Aorta (tissue), 5 donors: ENCODE measurements at places on chromosomes 2 and 18. TPM values are rescaled to one million over a fixed set of nuclear protein-coding genes. Genes with fewer than 3 reads are reported as not detected.

TMEM127 gene
- total RNA-seq, result 53.8 TPM

SERPINB10 gene
- total RNA-seq, result not detected

ZNF892 gene
- total RNA-seq, result 8.3 TPM

COL3A1 gene
- 673 TPM for total RNA-seq

APOB gene
- total RNA-seq, result 4.7 TPM

BCL11A gene
- 2.0 TPM for total RNA-seq

FEV gene
- total RNA-seq, result not detected

SRD5A2 gene
- total RNA-seq, result not detected

GTF3C2 gene
- total RNA-seq, result 60.9 TPM

- no peaks in the 10 kb centered on the region for H3K27me3 ChIP-seq
- H3K27ac ChIP-seq, result no peak overlapping the region
- no peak overlapping the region for H3K4me3 ChIP-seq
- peaks cover 1% of the 10 kb centered on the region for H3K36me3 ChIP-seq
Observed at GRCh38 chr2:12432985-12433625, 283.6 kb upstream of the TRIB2 start.

DNA sequence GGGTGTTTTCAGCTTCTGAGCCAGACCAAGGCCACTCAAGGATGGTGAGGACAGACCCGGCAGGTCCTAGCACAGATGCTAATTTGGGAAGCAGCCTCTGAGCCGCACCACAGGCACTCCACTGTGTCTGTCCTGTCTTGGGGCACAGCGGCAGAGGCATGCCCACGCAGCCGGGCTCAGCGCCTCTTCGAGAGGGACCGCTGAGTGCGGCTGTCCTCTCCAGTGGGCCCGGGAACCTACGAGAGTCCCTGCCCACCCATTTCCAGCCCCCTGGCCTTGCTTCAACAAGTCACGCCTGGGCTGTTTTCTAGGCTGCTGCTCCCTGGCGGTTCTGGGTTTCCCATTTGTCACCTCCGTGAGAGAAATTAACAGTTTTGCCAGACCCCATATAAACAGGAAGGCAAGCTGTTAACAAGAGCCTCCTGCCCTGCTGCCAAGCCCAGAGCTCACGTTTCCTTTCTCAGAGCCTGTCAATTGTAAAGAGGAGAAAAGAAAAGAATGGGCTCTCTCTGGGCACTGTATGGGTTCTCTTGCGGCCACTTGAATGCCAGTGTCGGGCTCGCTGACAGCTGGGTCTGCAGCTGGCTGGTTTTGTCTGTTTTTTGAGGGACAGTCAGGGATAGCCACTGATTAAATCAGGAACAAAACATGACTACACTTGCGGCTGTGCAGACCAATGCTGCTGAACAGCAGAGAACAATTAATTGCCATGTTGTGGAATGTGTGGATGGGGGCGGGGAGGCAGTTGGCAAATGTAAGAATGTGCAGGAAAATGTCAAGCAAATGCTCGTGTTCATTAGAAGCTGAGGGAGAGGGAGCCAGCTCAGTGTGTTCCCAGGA is 30.6 kb downstream of the TMEM17 start:
- no peaks in the 10 kb centered on the region for H3K36me3 ChIP-seq
- no peak for DNase-seq
- no peak overlapping the region for H3K27ac ChIP-seq
- no peaks in the 10 kb centered on the region for H3K27me3 ChIP-seq
- H3K4me1 ChIP-seq, result peaks cover 2% of the 10 kb centered on the region

DNA sequence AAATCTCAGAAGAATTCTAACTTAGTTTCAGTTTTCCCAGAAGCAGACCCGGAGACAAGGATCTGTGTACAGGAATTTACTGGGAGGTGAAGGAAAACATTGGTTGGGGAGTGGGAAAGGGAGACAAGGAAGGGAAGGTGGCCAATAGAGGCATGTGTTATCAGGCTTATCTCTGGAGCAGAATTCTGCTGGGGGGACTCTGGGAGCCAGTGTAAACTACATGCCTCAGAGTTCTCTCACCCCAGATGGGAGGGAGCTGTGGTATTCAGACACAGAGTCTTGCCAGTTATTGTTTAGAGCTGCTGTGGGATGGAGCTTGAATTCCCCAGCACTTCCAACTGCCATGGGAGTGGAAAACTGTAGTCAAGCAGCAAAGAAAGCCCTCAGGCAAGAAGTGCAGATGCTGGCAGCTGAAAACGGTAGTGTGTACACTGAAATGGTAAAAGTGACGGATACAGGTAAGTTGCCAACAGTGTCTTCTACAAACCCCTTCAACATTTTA is 19.0 kb downstream of the DNPEP start:
- peaks cover 3% of the 10 kb centered on the region for H3K4me1 ChIP-seq
- DNase-seq, result no peak
- peak overlapping the region; percentile 56 for H3K27ac ChIP-seq
- H3K36me3 ChIP-seq, result no peaks in the 10 kb centered on the region
- H3K4me3 ChIP-seq, result peak overlapping the region; percentile 20

GRCh38 chr2:100606726-100607343 is 44.0 kb downstream of the PDCL3 start:
- no peak overlapping the region for H3K27ac ChIP-seq
- H3K4me3 ChIP-seq, result no peak overlapping the region
- H3K27me3 ChIP-seq, result no peaks in the 10 kb centered on the region
- no peaks in the 10 kb centered on the region for H3K4me1 ChIP-seq

- no peaks in the 10 kb centered on the region for H3K27me3 ChIP-seq
- DNase-seq, result no peak
- no peaks in the 10 kb centered on the region for H3K36me3 ChIP-seq
- no peaks in the 10 kb centered on the region for H3K4me1 ChIP-seq
- no peak overlapping the region for H3K4me3 ChIP-seq
Observed at GRCh38 chr2:233343171-233343705, 11.1 kb upstream of the DGKD start.

GRCh38 chr2:29223257-29223656 is 108.0 kb downstream of the CLIP4 start:
- no peak overlapping the region for H3K27ac ChIP-seq
- no peaks in the 10 kb centered on the region for H3K27me3 ChIP-seq
- no peaks in the 10 kb centered on the region for H3K4me1 ChIP-seq
- no peak overlapping the region for H3K4me3 ChIP-seq
- no peaks in the 10 kb centered on the region for H3K36me3 ChIP-seq

DNA sequence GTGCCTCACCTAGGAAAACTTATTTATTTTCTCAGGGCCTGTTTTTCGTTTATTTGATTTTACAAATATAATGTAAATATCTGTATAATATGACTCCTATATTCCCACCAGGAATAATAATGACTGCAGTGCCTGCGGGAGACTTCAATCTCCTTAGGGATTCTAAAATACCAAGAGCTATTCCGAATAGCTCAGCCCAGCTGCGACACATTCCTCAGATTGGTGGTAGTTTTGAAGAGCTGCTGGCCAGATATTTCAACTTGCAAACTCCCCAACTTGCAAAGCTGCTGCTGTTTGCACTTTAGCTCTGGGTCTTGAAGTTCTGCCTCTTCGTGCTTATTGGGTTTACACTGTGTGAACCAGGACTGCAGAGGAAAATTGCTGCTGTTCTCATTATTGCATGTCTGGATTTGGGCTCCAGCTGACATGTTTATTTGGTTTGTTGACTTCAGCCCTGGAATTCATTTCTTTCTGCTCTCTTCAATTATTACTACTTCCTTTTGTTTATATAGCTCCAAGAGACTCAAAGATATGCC is 480.2 kb upstream of the CHST9 start:
- no peaks in the 10 kb centered on the region for H3K4me1 ChIP-seq
- H3K27ac ChIP-seq, result no peak overlapping the region
- no peak overlapping the region for H3K4me3 ChIP-seq
- H3K27me3 ChIP-seq, result no peaks in the 10 kb centered on the region
- H3K36me3 ChIP-seq, result no peaks in the 10 kb centered on the region

DNA sequence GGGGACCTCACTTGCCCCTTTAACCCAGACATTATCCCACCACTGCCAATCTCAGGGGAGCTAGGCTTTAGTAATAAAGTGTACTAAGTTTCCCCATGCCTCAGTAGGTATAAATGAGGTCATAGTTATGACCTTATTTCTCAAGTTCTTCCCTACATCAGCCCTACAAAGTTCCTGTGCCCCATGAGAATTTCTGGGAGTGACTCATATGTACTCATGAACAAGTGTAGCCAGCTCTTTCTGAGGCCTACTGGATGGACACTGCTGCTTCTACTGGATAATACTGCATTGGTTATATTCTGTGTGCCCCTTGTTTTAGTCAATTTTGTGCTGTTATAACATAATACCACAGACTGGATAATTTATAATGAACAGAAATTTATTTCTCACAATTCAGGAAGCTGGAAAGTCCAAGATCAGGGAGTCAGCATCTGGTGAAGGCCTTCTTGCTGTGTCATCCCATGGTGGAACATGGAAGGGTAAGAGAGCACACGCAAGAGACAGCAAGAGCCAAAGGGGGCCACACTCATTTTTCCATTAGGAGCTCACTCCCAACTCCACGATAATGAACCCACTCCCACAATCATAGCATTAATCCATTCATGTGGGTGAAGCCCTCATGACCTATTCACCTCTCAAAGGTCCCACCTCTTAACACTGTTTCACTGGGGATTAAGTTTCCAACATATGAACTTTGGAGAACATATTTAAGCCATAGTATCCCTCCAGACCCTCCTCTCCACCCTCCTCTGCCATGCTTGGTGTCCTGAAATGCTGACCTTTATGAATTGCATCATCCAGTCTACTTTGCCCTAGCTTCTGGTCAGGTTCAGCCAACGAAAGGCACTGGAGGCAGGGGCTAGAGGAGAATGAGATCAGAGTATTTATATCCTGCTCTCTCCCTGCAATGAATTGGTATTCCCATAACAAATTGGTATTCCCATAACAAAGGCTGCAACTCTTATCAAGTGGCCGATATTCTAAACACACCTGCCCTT is 25.4 kb upstream of the ST3GAL5 start:
- no peak for DNase-seq
- H3K27me3 ChIP-seq, result no peaks in the 10 kb centered on the region
- H3K4me1 ChIP-seq, result no peaks in the 10 kb centered on the region
- H3K36me3 ChIP-seq, result no peaks in the 10 kb centered on the region

DNA sequence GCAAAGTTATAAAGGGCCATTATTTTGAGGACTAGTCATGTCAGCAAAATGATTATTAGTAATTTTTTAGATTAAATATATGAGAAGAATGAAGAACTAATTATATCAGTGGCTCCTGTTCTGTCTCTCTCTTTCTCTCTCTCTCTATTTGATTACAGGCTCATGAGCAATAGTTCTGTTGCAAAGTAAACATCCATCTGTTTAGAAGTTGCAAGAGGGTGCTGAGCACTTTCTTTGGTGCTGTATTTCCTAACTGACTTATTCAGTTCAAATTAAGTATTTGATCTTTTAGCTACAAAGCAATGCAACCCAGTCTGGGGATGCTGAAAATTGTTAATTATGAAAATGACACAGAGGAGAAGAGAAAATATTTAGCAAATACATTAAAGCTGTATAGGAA is 408.1 kb upstream of the UBE2E3 start:
- no peak for DNase-seq

DNA sequence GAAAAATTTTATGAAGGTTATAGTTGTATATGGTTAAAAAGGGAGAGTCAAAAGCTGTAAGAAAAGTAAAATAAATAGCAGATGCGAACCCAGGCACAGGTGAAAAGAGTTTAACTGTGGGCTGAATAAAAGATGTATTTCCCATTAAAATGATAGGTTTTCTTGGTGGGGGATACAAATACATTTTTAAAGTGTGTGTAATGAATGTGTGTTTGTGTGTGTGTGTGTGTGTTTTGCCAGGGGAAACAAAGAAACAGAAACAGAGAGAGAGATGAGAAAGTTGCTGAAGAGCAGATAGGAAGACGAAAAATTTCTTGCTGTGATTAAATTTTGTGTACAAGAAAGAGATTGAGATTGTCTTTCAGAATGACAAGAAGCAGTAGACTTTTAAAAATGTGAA is 12.1 kb downstream of the TFPI start:
- H3K4me1 ChIP-seq, result peaks cover 1% of the 10 kb centered on the region
- DNase-seq, result no peak
- H3K4me3 ChIP-seq, result peak overlapping the region; percentile 18
- H3K36me3 ChIP-seq, result no peaks in the 10 kb centered on the region
- no peak overlapping the region for H3K27ac ChIP-seq

DNA sequence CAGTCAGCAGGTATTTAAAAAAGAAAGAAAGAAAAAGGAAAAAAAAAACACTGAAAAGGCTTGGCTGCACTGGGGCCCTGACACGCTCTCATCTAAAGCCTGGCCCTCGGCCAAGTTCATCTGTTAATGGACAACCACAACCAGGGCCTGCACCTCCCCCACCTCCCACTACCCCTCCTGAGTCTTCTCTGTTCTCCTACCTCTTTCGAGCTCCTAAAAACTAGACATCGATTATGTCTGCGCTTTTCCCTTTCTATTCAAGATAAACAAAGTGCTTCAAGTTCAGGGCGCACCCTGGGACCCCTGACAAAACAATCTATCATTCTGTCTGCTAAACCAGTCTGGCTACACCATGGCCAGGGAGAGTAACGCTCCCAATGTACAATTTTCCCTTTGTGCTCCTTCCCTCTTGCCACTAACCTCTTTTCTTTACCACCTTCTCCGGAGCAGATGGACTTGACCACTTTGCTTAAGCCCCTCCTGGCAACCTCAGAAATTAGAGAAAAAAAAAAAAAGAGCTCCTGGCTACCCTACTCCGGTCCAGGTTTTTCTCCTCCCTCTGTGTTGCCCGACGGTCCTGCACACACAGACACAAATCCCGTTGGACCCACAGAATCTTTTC is 22.7 kb downstream of the BCL11A start:
- no peak overlapping the region for H3K4me3 ChIP-seq
- no peaks in the 10 kb centered on the region for H3K4me1 ChIP-seq
- H3K27ac ChIP-seq, result no peak overlapping the region
- H3K27me3 ChIP-seq, result peaks cover 1% of the 10 kb centered on the region

DNA sequence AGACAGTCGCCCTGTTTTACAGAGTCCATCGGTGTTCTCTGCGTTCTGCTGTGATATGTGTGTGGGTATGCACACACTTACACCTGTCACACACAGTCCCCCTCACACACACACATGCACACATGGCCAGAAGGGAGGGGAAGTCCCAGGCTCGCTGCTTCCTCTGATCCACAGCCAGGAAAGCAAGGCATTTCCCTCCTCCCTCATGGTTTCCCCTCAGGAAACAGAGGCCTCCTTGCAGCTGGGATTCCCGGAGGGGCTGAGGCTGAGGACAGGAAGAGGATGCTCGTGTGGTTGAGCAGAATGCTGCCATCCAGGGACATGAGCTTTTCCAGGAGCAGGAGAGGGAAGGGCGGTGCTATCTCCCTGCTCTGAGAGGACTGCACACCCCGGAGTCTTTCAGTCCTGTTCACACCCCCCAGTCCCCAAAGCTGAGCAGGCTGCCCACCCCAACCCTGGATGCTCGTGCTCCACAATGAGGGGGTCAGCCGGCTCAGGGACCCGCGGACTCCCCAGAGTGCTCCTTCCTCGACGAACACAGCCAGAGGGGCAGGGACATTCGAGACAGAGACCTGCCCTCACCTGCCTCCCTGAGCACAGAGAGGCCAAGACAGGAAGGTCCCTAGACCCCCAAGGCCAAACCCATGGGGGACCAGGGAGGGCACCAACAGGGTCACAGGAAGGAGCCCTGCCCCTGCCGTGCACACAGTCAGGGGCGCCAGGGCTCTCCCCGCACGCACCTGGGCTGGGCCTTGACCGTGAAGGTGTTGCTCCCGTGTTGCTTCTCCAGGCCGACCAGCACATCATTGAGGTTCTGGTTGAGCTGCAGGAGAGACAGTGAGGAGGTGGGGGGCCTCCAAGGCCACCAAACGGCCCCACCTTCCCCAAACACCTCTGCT is 45.3 kb downstream of the BIN1 start:
- H3K36me3 ChIP-seq, result no peaks in the 10 kb centered on the region
- no peak overlapping the region for H3K27ac ChIP-seq
- no peak overlapping the region for H3K4me3 ChIP-seq
- H3K27me3 ChIP-seq, result no peaks in the 10 kb centered on the region

GRCh38 chr2:181426672-181427071 is 30.5 kb upstream of the ITGA4 start:
- no peaks in the 10 kb centered on the region for H3K4me1 ChIP-seq
- no peak overlapping the region for H3K4me3 ChIP-seq
- H3K27me3 ChIP-seq, result no peaks in the 10 kb centered on the region
- H3K27ac ChIP-seq, result no peak overlapping the region
- H3K36me3 ChIP-seq, result no peaks in the 10 kb centered on the region
